ENCODE measurements at places on chromosomes 7 and 10.

DNA sequence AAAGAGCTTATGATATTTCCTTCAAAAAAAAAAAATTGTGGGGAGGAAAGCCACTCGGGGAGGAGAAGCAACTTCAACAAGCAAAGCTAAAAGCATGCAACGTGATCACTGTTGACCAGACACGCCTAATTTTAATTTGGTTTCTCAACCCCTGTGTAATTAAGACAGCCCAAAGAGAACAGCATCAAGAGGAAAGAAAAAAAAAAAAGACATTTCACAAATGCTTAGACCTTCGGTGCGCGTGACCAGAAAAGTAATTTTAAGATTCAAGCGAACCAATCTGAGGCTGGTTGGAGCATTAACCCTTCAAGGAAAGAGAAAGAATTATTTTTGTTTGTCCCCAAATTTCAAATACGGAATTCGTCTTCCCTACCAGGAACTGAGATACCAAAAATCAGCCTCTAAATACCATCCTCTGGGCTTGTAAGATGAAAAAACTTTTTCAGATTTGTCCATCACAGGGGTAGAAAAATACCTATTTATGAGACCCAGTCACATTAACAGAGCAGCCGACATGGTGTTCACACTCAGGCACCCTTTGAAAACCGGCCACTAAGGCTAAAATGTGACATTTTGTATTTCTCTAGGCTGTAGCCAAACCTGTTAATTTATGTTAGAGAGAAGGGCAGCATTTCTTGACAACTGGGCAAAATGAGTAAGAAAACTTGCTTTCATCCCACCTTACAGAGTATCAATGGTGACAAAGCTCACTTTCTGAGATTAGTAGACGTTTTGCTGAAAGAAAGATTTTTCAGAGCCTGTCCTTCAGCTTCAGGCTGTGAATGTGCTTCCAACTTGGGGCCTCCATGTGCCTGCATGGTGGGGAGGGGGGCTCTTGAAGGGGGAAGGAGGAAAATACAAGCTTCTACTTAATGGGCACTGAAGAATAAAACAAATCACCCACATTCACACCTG lies 179.9 kb upstream of the KLF14 start:
- no peak for DNase-seq

DNA sequence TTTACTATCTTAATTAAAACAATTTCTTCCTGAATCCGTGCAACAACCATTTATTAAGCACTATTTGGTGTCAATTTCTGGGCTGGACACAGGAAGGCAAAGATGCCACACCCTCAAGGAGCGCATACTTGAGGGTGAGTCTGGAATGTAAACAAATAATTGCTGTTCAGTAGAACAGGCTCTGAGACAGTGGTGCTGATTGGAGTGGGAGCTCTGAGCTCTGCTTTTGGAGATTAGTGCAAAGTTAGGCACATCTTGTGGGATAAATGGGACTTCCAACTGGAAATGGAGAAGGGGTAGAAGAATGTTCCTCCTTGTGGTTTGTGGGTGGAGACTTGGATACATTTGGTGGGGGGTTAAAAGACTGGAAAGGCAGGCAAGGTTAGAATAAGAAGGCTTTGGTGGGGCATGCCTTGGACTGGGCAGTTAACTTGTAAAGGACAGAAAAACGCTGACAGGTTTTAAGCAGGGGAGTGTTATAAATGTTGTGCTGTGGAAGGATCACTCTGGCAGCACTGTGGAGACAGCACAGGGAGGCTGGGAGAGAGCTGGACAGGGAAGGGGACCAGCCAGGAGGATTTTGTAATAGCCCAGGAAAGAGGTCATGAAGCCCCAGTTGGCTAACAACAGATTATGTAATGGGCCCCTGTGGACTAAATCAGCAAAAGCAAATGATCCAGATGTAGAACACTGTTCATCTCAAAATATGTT lies 80.7 kb downstream of the ZNF365 start:
- no peak for DNase-seq

DNA sequence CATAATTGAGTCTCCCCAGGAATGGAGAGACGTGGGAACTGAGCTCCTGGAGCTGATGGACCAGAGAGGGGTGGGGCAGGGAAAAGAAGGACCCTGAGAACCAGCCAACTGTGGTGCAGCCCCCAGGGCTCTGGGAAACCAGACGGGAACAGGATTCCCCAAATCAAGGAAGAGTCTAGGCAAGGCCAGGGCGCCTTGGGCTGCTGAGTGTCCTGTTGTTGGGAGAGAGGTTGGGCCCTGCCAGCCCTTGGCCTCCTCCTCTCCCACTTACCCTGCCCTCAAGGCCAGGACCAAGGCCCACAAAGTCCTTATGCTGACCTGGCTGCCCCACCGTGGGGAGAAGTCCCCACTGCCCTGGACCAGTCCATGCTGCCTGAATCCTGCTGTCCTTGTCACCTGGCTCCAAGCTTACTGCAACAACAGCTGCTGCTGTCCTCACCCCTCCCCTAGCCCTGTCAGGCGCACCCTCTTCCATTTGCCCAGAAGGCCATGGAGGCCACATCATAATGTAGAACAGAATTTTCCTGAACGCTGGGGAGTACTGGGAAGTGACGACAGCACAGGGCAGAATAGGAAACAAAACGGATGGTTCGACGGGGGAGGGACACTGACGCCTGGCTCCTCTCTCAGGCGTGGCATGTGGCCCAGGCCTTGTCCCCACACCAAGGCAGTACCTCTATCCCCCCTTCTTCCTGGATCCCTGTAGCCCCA lies 132.9 kb upstream of the ZMIZ1 start:
- no peak for DNase-seq

DNA sequence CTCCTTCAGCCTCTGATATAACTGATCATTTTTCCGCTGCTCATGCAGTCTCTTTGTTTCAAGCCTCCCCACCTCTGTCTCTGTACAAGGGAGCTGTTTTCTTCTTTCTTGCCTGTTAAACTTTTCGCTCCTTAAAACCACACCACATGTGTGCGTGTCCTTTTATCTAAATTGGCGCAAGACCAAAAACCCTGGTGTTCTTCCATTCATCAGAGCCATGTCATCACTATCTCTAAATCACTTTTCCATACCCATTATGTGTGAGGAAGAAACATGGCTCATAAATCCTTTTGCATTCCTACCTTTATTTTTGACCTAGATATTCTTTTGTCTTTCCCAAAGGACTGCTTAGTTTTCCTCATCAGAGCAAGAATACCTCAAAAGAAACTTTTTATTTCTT lies 239.0 kb upstream of the IMMP2L start:
- no peak for DNase-seq

DNA sequence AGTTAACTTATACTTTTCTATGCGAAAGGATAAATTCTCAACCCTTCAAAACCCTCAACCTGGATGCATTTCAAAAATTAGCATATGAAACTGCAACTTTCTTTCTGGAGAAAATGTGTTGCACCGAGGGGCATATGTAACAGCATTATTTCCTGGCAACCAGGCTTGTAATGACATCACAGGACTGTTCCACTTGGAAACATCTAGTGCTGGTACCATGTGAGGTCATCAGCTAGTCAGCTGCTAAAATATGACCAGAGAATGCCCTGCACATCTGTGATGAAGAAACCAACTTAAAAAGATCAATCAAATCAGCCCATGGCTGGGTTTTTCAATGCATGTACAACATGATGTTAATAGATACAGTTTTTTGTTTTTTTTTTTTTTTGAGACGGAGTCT lies 40.0 kb downstream of the FGFR2 start:
- no peak for DNase-seq

DNA sequence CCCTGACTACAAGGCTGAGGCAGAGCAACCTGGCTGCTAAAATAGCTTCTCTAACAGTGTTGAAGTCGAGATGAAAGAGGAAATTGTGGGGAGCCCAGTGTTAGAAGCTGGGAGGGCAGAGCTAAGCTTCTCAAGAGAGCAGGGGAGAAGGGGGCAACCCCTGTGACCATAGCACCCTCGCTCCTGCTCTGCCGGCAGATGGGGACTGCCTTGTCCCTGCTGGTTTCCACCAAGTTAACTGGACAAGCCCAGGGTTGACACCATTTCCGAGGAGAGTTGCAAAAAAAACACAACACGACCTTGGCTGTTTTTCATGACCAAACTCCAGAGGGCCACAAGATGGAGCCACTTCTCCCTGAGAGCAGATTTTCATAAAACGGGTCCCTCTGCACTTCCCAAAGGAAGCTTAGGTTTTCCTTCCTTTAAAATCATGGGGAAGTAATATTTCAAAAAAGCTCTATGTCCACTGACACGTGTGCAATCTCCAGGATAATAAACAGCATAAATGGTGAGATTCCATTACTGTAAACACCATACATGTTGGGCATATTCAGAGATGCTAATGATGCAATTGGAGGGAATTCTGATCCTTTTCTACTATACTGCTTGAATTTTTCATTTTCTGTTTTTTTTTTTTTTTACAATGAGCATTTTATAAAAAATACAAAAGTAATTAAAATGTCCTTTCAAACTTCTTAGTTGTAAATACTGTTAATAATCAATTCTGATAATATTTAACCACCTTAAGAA lies 140.4 kb downstream of the PIP4K2A start:
- DNase-seq, result peak; percentile 54

DNA sequence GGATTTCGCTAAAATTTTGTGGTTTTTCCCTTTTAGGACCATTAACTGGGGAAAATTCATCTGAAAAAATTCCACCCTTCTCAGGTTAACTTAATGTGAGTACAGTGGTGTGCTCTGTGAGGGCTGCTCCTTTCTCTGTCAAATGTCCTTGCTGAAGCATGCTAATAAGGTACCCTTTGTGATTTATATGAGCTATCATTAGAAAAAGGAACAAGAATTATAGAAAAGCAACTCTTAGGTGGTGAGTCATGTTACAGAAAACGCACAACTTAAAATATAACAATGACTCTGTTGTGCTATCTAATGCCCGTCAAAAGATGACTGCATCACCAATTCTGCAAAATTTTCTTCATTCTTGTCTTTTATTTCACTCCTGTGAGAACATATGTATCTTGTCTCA lies 162.0 kb upstream of the MAGI2 start:
- no peak for DNase-seq

DNA sequence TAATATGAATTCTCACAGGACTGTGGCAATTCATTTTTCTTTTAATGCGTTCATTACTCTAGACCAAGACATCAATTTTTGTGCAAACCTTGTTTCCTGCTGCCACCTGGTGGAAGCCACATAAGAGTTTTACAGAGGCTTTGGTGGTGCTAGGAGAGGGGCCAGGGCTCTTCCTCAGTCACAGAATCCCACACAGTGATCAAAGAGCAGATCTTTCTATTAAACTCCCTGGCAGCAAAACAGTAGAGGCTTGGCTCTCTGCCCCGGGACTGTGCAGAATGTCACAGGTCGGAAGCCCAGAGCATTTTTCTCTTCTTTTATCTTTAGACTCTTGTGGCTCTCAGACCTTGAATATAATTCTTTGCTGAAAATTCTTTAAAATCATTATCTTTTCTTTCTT lies 506.4 kb upstream of the C7orf33 start:
- DNase-seq, result no peak

DNA sequence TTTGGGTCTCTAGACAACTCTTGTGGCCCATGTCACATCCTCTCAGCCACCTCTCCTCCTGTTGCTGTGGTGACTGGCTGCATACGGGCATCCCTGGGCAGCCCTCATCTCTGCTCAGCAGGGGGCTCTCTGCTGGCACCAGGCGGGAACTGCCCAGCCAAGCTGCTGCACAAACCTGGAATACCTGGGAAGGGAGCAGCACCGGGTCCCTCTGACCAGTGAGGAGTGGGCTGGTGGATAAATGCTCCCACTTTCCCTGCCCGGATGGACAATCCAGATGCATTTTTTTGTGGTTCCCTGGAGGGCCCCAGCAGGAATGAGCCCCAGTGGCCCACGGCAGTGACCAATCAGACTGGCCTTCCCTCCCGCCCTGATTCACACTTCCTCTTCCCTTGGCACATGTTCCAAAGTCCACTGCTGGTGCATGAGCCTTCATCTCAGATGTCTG lies 21.9 kb downstream of the GRID1 start:
- DNase-seq, result no peak
